ENCODE measurements at places on chromosomes 16 and 17.

DNA sequence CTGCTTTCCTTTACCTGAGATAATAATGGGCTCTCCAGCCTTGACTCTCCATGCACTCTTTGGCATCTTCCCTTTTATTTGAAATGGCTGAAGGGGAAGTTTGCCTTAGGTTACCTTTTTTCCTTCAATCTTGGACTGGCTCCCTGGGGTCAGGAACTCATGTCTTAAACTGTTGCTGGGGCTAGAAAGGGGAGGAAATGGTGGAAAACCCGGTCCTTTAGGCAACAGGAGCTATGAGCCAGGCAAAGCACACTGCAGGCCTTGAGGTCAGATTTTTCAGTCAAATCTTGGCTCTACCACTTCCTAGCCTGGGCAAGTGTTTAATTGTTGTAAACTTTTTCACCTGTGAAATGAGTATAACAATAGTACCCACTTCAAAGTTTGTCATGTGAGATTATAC lies 30.2 kb downstream of the MINK1 start:
- no peak for DNase-seq

DNA sequence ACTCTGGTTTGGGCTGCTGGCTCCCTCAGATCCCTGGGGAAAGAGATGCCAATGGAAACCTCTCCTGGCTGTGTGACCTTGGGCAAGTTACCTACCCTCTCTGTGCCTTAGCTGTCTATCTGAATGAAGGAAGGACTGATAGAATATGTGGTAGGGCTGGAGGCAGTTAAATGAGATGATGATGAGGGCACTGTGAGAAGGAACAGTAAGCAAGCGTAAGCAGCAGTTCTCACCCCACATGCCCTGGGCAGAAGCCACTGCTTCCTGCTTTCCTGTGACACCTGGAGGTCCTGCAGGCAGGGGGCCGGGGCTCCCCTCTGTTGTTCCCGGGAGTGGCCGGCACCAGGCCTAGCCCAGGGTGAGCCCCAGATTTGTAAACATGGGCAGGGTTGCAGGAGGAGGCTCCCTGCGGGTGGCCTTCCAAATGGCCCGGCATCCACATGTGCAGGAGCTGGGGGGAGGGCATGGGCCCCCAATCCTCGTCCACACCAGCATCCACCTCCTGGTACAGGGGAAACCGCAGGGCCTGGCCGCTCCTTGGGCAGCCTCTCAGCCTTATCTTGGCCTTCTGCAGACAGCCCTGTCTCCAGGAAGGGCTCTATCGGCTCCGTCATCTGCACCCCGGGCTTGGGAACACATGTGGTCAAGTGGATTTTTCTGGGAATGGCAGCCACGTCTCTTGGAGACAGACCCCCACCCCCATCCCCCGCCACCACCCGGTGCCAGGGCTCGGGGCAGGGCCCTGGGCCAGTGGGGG lies 235.6 kb upstream of the GSE1 start:
- DNase-seq: peak; percentile 65

DNA sequence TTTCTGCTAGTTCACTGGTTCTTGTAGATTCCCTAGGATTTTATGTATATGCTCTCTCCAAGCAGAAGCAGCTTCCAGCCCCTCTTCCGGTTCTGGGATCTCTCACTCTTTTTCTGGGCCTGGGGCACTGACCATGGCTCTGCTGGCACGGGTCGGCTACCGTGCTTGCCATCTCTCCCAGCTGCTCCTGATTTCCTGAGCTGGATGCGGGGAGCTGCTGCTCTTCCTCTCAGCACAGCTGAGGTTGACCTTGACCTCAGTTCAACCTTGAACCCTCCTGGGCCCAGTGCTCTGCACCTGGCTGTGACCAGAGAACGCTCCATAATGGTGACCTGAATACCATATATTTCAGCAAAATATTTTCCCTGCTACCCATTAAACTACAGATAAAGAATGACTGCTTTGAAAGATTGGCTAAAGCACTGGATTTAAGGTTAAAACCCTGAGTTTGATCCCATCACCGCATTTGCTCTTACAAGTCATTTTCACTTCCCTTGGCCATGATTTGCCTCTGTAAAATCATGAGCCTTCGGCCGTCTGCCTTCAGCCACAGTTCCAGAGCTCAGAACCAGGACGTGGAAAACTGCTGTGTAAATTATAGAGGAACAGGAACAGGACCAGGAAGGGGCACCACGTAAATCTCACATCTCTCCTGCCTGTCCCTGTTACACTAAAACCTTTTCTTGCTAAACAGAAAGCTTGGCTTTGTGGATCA lies 130.8 kb upstream of the CHMP6 start:
- no peak for DNase-seq

- no peak for DNase-seq
Measured at GRCh38 chr16:68411086-68411485, 37.2 kb downstream of the SMPD3 start.

- DNase-seq: no peak
Measured at GRCh38 chr17:1882836-1883235, 53.0 kb downstream of the RPA1 start.

- DNase-seq: no peak
Measured at GRCh38 chr17:16927641-16928321, 44.1 kb downstream of the TNFRSF13B start.

DNA sequence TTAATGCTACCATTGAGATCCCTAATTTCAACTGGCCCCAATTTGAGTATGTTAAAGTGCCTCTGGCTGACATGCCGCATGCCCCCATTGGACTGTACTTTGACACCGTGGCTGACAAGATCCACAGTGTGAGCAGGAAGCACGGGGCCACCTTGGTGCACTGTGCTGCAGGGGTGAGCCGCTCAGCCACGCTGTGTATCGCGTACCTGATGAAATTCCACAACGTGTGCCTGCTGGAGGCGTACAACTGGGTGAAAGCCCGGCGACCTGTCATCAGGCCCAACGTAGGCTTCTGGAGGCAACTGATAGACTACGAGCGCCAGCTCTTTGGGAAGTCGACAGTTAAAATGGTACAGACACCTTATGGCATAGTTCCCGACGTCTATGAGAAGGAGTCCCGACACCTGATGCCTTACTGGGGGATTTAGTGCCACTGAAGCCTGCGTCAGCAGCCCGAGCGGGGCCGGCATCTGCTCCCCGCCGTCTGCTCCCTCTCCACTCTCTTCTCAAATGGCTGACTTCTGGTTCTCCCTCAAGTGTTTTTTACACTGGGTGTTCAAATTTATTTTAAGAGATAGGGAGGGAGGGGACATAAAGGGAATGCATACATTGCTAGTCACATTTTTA lies 22.9 kb downstream of the DUSP14 start:
- DNase-seq: peak; percentile 64

DNA sequence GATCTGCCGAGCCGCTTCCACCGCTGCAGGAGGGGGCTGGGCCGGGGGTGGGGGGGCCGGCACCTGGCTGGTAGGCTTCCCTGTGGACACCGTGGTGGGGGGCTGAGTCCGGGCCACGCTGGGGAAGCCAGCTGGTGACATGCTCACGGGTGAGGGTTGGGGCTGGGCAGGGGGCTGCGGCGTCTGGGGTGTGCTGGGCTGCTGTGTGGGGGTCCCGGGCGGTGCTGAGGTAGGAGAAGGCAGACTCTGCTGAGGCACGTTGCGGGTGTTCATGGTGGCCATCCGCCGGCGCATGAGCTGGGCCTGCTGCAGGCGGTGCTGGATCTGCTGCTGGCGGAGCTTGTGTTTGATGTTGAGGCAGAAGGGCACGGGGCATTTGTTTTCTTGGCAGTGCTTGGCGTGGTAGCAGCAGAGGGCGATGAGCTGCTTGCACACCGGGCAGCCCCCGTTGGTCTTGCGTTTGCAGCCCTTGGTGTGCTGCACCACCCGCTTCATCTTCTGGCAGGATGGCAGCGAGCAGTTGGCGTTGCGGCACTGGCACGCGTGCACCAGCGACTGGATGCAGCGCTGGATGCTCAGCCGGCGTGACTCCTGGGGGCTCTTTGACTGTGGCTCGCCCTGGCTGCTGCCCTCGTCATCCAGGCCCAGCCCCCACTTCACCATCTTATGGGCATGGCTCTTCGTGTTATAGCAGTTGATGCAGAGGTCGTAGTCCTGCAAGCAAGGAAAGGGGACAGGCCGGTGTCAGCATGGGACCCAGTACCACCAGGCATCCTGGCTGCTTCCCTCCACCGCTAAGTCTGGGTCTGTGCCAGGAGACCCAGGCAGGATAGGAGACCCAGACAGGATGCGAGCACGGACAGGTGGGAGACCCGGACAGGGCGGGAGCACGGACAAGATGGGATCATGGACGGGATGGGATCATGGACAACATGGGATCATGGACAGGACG lies 12.1 kb upstream of the TRAP1 start:
- no peak for DNase-seq

DNA sequence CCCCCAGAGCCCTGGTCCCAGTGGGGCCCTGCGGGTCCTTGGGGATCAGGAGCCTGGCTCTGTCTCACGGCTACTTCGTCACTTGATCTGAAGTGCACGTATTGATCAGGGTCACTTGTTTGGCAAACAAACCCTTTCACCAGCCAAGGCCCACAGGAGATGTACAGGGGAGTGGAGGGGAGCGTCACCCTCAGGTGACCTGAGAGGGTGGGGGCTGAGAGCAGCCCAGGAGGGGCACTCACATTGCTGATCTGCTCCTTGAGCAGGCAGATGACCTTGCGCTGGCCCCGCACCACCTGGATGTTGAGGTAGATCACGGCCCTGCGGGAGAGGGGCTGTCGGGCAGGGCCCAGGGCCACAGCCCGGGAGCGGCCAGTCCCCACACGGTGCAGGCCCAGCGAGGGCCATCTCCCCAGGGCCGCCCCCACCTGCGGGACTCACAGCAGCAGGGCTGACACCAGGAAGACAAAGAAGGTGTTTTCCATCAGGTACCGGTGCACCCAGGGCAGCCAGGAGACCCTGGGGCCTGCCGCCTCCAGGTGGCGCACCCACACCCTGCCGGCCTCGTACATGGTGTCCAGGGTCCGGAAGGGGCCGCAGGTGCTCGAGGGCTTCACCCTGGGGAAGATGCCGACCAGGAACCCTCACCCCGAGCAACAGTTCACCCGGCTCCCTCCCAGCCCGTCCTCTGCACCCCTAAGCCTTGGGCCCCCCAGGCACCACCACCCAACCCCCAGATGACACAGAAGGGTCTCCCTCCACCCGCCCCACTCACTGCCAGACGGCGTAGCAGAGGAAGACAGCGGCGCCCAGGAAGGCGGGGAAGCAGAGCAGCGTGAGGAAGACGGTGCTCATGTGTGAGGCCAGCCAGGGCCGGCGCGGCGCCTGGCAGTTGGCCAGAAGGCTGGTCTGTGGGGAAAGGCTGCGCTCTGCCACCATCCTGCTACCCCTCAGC lies 11.3 kb downstream of the TMC6 start:
- no peak for DNase-seq

- no peak for DNase-seq
Measured at GRCh38 chr17:37691807-37692206, 48.6 kb upstream of the DDX52 start.

GRCh38 chr16:82603784-82604411 lies 22.9 kb upstream of the CDH13 start:
- peak; percentile 17 for DNase-seq

GRCh38 chr16:87216148-87216840 lies 100.9 kb downstream of the C16orf95 start:
- DNase-seq: no peak

GRCh38 chr17:7646457-7646856 lies 4.3 kb upstream of the ATP1B2 start:
- no peak for DNase-seq

GRCh38 chr16:66948134-66948836 lies 12.8 kb upstream of the CES3 start:
- peak; percentile 10 for DNase-seq

DNA sequence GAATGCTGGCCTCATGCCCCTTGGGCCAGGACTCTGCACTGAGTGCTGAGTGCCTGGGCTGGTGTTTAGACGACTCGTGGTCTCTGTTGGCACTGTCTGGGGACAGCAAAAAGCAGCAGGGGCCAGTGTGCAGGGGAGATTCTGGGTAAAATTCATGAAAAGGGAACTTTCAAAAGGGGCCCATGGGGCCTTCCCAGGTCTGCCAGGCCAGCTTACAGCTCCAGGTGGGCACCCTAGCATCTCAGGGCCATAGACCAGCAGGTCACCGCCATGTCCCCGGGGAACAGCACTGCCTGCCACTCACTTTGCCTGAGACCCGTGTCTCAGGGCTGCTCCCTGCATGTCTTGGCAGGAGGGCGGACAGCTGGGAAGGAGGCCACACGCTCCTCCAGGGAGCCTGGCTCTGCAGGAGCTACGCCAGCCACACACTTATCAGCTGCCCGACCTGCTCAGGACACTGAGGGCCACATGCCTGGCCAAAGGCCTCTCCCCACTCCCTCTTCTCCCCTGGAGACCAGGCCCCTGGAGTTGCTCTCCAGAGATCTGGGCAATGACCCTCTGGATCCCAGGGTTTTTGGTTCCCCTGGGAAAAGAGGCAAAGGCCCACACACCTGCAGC lies 8.8 kb upstream of the FASN start:
- DNase-seq: peak; percentile 37

GRCh38 chr16:35690413-35690812 lies 2231.0 kb downstream of the TP53TG3F start:
- no peak for DNase-seq

GRCh38 chr16:65540901-65541300 lies 419.0 kb upstream of the CDH11 start:
- DNase-seq: no peak

DNA sequence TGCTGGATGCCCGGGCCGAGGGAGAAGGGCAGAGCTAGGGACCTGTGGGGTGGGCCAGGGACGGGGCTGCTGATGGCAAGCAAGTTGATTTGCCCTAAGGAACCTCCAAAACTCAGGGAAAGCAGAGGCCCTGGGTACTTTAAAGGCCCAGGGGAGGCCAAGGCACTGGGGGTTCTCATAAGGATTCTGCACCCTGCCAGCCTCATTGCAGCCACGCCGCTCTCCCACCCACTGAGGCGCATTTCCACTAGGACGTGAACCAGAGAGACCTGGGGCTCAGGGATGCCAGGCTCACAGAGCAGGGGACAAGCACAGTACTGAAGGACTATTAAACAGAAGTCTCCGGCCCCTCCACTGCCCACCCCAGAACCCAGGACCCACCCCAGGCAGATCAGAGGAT lies 39.4 kb upstream of the RBFOX3 start:
- DNase-seq: no peak

DNA sequence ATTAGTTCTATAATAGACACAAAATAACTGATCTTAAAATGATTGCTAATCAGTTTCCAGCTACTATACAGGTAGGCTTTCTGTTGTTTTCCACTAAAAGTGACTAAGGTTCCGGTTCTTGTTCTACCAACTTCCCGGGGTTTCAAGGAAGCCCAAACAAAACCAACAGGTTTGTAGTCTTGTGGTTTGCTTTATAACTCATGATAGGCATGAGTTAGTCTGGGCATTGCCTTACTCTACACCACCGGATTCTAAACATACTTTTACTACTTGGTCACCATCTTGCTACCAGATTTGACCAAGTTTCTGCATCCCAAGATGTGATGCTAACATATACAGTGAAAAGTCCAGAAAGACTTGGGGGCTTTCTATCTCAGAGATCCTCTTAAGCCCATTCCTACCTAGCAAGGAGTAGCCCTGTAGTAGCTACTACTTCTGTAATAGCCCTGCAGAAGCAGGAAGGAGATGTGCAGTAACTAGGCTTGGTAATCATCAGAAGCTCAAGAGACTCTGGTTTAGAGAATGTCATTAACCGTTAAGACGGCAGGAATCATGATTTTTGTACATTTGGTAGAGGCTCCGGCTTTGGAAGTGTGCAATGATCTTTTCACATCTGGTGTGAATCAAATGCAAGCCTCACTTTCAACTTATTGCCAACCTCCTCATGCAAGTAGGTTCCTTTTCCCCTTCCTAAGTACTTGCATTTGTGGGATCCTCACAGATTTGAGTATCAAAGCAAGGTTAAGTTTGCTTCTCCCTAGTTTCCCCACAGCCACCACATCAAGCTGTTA lies 1.6 kb downstream of the FAM117A start:
- DNase-seq: no peak

- peak; percentile 5 for DNase-seq
Measured at GRCh38 chr17:1796800-1797199, 32.9 kb downstream of the SMYD4 start.

- no peak for DNase-seq
Measured at GRCh38 chr17:29257756-29258155, 11.1 kb downstream of the CRYBA1 start.

Measured in C1 segment of cervical spinal cord (tissue), 14 donors.